ENCODE measurements at places on chromosomes 1 and 21. TPM values are rescaled to one million over a fixed set of nuclear protein-coding genes. Genes with fewer than 3 reads are reported as not detected.

HSF2BP gene
- 1.0 TPM for total RNA-seq

ORC1 gene
- total RNA-seq = 3.4 TPM

ASTN1 gene
- total RNA-seq = 7.7 TPM

GNPAT gene
- 53.9 TPM for total RNA-seq

TNNT2 gene
- not detected for total RNA-seq

OR2T35 gene
- not detected for total RNA-seq

DCST2 gene
- 0.64 TPM for total RNA-seq

HPCA gene
- total RNA-seq = 156 TPM

MIXL1 gene
- 0.54 TPM for total RNA-seq

PADI3 gene
- total RNA-seq = not detected

C1orf87 gene
- not detected for total RNA-seq

APCS gene
- not detected for total RNA-seq

UTS2 gene
- total RNA-seq = not detected

MEGF6 gene
- total RNA-seq = 64.7 TPM

CFHR4 gene
- not detected for total RNA-seq

TCHHL1 gene
- not detected for total RNA-seq

RAP1GAP gene
- total RNA-seq = 4.8 TPM

GNAT2 gene
- not detected for total RNA-seq

HSD3B1 gene
- not detected for total RNA-seq

IFI44L gene
- not detected for total RNA-seq

ITPKB gene
- 0.34 TPM for total RNA-seq

TSTD1 gene
- total RNA-seq = 24.2 TPM

DHRS3 gene
- total RNA-seq = not detected
